ENCODE measurements at places on chromosomes 7 and 10.

DNA sequence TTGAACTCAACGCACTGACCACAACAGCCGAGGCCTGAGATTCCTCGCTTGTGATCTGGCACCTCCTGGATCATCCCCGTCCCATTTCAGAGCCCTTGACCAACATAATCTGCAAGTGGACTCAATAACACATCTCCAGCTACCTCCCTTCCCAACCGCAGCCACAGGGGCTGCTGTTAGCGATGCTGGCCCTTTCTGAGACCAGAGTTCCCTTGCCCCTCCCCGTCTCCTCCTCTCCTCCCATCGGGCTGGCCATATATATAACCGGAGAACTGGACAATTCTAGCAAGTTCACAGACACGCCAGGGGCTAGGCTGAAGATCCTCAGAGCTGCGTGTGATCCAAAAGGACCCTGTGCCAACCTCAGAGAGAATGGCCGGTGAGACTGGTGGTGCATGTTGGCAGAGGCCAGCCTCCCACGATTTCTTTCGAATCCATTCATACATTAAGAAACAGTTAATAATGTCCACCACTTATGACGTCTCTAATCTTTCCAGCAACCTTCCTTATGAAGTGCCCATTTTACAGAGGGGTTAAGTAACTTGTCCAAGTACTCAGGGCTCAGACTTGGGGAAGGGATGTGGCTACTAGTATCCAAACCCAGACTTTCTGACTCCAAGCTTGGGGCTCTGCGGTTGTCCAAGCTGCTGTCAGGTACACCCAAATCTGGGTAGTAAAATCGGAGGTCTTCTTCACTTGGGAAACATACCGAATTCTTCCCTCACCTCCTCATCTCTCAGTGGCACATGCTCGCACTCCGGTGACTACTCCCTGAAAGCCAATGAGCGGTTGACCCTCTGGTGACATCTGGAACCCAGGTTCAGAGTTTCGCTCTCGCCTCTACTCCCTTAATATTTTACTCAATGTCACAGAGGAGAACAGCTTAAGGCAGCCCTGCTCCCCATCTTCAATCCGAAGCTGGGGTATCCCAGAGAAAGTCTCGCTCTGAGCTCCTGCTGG, 11.2 kb upstream of the FEZF1 start:
- DNase-seq: no peak

GRCh38 chr10:102545997-102546396, 42.2 kb downstream of the SUFU start:
- no peak for DNase-seq

DNA sequence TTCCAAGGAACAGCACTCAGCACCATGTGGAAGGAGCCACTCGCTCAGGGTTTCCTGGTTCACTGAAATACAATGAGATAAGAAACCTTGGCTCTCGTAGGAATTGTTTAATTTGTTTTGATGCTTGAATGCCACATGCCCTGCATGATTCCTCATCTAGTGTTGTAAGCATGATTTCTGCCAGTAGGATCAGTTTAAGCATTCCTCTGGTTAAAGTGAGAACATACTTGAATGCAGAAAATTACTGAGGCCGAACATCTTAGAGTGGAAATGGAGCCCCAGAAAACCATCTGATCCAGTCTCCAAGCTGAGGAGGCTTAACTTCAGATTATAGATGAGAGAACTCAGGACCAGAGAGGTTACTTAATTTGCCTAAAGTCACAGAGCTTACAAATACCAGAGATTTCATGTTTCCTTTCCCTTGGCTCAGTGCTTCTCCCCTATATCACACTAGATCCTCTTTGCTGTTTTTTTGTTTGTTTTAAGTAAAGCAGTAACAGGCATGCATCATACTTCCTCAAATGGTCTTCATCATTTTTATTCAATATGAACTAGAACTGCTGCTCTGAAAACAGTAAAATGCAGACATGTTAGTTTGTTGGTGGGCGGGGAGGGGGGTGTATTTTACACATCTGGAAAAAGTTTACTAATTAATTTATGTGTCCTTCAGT, 125.1 kb downstream of the ADAM12 start:
- DNase-seq: no peak

GRCh38 chr7:99005776-99006175, 127.4 kb downstream of the TRRAP start:
- no peak for DNase-seq

- no peak for DNase-seq
Observed at GRCh38 chr7:73809467-73809951, 21.3 kb upstream of the CLDN4 start.

DNA sequence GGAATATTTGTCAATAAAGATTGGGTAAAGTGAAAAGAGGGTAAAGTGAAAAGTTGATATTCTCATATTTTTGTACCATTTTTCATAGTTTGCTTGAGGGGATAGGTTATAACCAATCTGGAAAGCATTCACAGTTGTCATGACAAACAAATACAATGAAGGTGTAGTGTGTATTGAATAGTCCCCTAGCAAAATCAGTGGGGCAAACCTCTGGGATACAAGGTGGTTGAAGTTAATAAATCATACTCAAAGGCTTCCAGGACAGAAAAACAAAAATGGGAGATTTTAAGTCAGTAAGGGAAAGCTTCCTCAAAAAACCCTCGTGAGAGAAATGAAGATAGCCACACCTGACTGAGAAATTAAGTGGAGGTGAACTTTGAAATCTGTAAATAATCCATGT, 39.4 kb downstream of the PHTF2 start:
- DNase-seq: no peak

DNA sequence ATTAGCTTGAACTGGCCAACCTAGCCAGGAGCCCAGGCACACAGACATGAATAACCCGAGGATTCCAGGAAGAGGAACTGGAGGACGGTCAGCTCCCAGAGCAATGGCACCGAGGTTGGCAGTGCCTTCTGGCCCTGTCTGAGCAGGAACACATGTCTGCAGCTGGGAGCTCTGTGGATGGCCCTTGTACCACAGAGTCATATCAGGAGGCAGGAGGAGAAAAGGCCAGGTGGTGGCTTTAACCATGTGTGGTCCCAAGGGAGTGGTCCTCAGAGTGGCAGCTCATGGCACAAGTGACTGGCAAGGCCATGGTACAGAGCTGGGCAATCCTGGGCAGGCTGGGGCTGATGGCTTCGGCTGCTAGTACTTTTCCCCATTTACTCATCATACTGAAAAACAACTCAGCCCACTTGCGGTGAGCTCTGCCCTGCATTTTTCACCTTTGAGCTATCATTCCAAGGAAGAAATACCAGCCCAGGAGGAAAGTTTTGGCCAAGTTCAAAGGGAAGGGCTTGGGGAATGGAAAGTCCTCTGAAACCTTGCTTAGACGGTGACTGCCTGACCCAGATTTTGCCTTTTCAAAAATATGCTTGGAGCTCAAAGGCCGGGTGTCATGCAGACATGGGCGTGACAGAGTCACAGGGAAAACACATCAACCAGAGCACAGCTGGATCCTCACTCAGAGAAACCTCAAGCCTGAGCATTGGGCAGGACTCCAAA, 25.7 kb upstream of the LOXL4 start:
- DNase-seq: no peak

GRCh38 chr7:2143981-2144595, 88.7 kb downstream of the MAD1L1 start:
- DNase-seq: no peak

- DNase-seq: no peak
Observed at GRCh38 chr7:21962677-21963076, 17.0 kb upstream of the CDCA7L start.

- DNase-seq: peak; percentile 73
Observed at GRCh38 chr10:23343591-23344240, 881 bp downstream of the C10orf67 start.

DNA sequence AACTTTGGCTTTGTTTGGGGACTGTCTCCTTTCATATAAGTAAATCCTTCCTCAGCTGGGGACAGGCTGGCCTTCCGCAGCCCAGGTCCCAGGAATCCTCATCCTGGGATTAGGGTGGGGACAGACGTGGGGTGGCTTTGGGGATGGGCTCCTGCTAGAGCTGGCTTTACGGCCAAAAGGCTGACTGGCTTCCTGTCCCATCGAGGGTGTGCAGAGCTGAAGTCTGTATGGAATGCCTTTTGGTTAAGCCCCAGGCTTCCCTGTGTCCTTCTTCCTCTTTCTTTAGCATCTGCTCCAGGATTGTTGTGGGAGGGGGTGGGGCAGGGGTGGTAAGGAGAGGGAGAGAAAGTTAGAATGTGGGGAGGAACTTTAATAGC, 59.4 kb upstream of the AQP1 start:
- no peak for DNase-seq

DNA sequence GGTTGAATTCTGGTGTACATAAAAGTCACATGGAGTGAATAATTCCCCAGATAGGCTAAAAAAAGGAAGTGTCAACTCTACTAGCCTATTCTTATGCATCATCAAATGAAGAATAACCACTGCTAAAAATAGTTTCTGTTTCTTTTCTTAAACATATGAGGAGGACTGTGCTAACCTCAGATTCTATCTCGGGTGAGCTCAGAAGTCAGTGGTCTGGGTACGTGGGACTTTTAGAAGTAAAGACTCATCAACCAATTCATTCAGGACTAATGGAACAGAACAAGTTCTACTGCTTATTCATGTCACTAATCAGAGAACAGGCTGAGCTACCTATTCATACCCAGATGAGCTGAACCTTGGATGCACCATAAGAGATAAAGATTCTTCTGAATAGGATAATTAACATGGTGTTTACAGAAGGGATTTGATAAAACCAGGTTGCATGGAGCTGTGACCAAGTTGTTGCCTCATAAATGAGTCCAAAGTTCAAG, 9.5 kb upstream of the ASAH2 start:
- DNase-seq: no peak

GRCh38 chr10:78523453-78523852, 489.8 kb downstream of the RPS24 start:
- no peak for DNase-seq

- DNase-seq: no peak
Observed at GRCh38 chr7:34761206-34761605, 103.2 kb downstream of the NPSR1 start.

GRCh38 chr10:112810711-112811151, 139.3 kb upstream of the TCF7L2 start:
- no peak for DNase-seq

DNA sequence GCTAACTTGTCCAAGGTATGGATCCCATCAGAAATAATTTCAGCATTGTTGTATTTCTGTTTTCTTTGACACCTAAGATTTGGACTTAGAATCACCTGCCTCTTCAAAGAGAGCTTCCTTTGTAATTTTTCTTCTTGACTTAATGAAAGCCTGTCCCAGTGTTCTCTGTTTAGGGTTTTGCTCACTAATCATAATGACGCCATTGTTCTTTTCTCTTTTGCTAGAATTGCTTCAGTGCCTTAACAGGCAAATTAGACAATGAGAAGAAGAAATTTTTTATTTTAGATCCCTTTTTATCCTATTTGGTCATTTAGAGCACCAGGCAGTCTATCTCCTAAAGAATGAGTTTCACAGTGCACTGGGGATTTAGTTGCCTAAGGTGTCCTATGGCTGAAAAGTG, 128.5 kb downstream of the SND1 start:
- DNase-seq: no peak

- DNase-seq: no peak
Observed at GRCh38 chr7:156157409-156158012, 345.2 kb upstream of the SHH start.

- DNase-seq: no peak
Observed at GRCh38 chr7:46791188-46791587, 790.7 kb downstream of the TNS3 start.

DNA sequence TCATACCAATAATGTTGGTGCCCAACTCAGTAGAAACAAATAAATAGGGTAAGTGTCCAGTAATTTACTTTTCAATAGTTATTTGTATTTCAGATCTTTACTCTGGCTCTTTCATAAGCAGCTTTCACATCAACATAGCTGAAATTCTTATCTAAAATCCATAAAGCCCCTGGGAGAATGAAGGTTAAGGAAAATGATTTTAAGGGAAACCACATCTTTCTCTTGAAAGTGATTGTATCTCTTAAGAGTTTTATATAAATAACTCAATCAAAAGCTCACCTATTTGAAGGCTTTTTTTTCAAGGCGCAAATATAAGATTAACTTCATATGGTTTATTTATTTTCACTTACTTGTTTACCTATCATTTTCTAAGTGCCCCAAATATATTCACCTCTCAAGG, 324.4 kb downstream of the HGF start:
- no peak for DNase-seq

GRCh38 chr7:537911-538634, 18.4 kb upstream of the PDGFA start:
- no peak for DNase-seq

GRCh38 chr7:123972831-123973230, 47.8 kb downstream of the SPAM1 start:
- no peak for DNase-seq

- no peak for DNase-seq
Observed at GRCh38 chr7:1817061-1817712, 147.1 kb downstream of the ELFN1 start.

- no peak for DNase-seq
Observed at GRCh38 chr7:23544913-23545354, 13.2 kb upstream of the TRA2A start.

DNA sequence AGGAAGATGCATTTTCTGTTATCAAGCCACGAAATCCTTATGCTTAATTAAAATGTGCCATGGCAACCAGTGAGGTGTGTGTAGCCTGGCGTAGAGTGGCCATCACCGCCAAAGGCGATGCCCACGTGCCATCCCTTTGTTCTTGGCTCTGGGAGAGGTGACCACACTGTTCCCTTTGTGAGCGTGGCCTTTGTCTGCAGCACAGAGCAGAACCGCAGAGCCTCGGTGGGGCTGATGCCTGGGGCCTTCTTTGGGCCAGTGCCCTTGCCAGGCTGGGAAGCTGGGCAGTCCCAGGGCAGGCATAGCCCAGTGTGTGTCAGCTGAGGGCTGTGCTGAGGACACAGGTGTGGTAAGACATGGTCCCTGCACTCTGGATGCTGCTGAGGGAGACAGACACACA, 48.3 kb downstream of the BUB3 start:
- DNase-seq: no peak

DNA sequence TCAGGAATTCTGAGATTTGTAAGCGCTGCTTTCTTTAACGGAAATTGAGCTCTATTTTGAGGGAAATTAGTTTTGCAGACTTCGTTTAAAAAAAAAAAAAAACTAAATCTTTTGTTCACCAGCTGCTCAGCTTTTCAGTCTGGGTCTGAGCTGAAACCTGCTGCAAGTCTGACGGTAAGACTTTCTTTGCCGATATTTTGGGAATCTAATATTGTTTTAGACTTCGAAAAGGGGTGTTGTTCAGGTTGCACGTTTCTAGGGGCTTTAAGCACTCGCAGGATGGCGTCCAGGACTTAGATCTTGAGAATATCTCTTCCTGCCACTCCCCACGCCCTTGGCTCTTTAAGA, 1.8 kb upstream of the MEOX2 start:
- DNase-seq: no peak

GRCh38 chr7:111682588-111683340, 120.5 kb upstream of the IMMP2L start:
- no peak for DNase-seq

GRCh38 chr7:90751595-90751994, 155.5 kb downstream of the CDK14 start:
- no peak for DNase-seq

DNA sequence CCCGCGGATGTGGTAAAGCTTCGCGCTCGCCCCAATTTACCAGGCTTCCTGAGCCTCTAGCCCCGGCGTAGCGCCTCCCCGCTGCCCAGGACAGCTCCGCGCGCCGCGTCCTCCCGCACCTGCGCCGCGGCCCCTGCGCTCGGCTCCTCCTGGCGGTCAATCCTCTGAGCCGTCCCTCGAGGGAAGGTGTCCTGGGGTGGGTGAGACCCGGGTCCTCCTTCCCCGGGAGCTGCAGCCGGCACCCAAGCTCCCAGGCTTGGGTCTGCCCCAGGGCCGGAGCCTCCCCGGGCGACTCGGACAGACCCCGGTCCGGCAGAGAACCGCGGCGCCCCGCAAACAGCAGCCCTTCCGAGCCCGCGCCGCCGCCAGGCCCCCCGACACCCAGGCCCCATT, 512 bp downstream of the OSBPL3 start:
- peak; percentile 65 for DNase-seq

All from HEK293T (cell line).